ELF-1 (cell line): ENCODE measurements at places on chromosomes 13 and 19.
A peak's percentile ranks its signal among the peaks of the same experiment; 100 is the strongest.

GRCh38 chr13:41222259-41222852 is 28.0 kb upstream of the KBTBD7 start:
- peak; percentile 25 for DNase-seq

DNA sequence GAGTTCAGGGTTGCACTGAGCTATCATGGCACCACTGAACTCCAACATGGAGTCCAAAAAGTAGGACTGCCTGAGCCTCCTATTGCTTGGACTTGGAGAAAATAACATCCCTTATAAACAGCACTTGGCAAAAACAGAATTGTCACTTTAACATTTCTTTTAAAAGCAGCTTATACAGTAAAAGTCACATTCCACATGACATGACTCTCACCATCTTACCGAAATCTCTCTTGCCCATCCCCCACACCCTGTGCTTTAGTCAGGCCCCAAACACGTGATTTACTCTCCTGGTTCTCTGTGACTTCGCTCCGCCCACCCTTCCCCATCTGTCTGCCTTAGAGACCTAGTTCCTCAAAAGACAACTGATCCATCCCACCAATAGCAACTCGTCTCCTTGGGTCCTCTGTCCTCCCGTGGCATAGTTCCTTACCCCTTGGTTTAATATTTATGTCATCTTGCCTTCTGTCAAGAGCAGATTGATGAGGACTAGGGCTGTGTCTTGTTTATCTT is 4.6 kb downstream of the SAFB start:
- DNase-seq: peak; percentile 62

- DNase-seq: peak; percentile 95
These were observed 57.1 kb downstream of the ZNF568 start for GRCh38 chr19:36973021-36973843.

DNA sequence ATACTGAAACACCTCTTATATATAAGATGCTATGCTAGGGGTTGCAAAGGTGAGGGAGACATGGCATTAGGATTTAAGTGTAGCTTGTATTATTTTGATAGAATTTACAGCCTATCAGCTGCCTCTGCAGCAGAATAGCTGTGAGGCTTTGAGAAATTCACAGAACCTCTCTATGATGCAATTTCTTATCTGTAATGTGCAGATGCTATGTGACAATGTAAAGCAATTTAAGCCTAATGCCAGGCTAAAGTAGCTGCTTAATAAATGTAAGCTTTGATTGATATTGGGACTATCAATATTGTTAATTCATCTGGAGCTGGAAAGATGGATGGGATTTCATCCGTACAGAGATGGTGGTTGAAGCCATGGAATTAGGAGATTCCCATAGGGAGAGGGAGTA is 1.6 kb downstream of the ADGRE3 start:
- no peak for DNase-seq

DNA sequence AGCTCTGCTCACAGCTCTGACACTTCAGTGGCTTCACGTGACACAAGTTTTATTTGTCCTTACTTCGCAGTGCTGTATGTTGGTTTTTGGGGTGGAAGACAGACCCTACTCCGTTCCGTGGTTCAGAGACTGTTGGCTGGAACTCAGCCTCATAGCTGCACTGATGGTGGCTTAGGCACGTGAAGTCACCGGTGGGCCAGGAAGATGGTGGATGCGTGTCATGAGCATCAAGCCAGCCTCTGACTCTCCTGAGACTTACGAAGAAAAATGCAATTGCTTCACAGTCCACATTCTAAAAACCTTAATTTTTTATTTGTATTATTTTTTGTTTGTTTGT is 161.4 kb upstream of the SOX1 start:
- no peak for DNase-seq

- DNase-seq: no peak
These were observed 38.1 kb downstream of the RNF17 start for GRCh38 chr13:24802074-24802473.

DNA sequence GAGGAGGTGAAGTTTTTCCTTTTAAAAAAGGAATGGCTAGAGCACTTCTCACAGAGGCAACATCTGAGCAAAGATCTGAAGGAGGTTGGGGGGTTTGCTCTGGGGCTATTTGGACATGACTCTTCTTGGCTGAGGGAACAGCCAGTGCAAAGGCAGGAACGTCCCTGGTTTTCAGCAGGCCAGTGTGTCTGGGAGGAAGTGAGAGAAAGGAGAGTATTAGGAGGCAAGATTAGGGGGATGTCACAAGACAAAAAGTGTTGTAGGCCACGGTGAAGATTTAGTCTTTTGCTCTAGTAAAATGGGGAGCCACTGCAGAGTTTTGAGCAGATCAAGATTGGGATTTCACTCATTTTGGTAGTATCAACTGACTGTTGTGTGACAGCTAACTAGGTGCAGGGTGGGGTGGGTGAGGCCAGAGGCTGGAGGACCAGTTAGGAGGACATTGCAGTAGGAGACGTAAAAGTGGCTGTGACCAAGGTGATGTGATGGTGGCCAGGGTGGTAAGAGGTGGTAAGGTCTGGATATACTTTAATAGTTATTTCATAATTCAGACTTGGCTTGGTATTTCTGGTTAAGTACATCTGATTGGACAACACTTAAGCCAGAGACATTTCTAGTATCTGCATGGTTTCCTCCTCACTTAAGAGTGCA is 40.6 kb downstream of the WDFY2 start:
- no peak for DNase-seq

DNA sequence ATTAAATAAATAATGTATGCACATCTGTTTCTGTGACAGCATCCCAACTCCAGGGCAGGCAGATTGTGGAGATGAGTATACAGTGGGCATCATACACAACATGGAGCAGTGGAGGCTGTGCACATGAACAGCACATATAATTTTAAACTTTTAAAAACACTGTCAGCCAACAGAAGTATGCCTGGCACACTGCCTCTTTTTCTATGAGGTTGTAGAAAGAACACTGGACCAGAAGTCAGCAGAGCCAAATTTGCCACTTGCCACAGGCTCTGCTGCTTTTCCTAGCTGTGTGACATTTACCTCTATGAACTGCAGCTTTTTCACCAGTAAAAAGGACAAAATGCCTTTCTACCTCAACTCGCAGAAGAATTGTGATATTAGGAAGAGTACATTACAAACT is 118.7 kb downstream of the FRY start:
- DNase-seq: no peak

DNA sequence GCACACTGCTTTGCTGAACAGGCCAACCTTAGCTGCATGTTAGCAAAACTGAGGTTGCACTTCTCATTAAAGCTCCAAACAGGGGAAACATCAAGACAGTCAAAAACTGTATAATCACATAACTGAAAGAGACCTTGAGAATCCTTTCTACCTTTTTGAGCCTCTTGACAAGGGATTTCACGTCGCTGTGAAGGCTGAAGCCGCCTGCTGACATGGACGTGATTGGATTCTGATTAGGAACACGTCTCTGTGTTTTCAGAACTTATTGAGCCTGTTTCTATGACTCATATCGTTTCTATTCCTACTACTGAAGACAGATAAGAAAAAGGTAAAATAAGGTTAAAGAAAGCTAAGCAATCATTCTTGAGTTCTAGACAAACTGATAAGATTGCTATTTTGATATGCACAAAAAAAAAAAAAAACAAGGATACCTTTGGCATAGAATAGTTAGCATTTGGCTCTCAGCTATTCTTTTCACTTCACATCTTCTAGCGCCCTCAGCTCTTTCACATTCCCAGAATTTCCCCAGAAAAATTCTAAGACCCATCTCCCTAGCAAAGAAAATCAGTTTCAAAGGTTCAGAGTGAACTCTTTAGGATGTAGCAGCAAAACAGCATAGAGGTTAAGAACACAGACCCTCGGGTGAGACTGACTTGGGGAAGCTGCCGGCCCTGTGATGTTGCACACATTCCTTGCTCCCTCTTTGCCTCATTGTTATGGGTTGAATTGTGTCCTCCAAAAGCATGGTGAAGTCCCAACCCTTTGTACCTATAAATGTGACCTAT is 81.6 kb downstream of the DOCK9 start:
- DNase-seq: no peak

DNA sequence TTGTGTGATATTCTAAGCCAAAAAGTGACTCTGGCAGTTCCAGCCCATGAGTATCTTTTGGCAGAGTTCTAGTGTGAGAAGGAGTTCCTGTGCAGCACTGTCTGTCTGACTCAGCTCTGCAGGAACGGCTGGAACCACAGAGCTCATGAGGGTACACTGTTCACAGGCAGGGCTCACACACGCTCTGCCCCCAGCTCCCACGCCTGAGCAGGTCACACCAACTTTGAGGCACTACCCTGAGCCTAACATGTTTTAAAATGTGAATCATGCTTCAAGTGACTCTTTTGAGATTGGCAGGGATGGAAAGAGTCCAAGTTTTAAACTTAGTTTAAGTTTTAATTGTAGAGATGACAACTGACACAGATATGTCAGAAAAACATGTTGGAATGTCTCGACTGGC is 1203.3 kb downstream of the UQCRFS1 start:
- no peak for DNase-seq

- DNase-seq: peak; percentile 22
These were observed 4.6 kb upstream of the CACNG8 start for GRCh38 chr19:53958168-53958571.
